ENCODE measurements at places on chromosomes 1 and 21.
A peak's percentile ranks its signal among the peaks of the same experiment; 100 is the strongest.

GRCh38 chr1:2442661-2443060 is 30.3 kb upstream of the PEX10 start:
- no peak for DNase-seq

GRCh38 chr1:218496561-218496960 is 151.4 kb downstream of the TGFB2 start:
- DNase-seq: no peak

- no peak for DNase-seq
Measured at GRCh38 chr1:107594536-107594935, 370.4 kb downstream of the VAV3 start.

DNA sequence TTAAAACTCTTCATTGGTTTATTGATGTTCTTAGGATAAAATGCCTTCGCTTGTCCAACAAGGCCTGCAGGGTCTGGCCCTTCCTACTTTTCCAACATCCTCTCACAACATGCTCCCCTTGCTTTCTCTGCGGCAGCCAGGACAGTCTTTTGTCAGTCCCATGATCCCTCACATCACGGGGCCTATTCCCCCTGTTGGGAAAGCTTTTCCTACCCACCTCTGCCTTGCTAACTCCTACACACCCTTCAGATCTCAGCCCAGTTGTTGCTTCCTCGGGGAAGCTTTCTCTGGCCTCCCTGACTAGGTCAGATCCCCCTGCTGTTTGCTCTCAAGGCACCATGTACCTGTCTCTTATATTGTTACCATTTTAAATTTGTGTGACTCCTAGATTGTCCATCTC is 19.0 kb downstream of the DLGAP3 start:
- no peak for DNase-seq

GRCh38 chr1:22506130-22506692 is 54.6 kb downstream of the ZBTB40 start:
- no peak for DNase-seq

- peak; percentile 72 for DNase-seq
Measured at GRCh38 chr1:182629499-182630096, 25.4 kb upstream of the RGS16 start.

DNA sequence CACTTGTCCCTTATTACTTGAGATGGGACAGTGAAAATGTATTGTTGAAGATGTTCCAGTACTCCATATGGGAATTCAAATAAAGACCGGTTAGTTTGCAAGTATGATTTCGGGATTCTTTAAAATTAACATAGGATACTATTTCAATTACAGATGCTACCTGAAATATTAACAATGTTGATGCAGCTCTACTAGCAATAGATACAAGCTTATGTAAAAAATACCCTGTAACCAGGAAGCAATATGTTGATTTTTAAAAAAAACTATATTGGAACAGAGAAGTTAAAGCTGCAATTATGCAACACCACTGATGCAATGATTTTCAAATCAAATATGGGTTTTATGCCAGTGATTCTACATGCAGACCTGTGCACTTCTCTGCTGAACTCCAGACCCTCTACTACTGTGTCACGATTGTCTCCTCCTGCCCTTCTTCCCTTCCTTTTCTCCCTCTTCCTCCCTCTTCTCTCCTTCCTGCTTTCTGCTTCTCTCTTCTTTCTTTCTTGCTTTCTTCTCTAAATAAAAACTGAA is 179.2 kb downstream of the ATP6V1G3 start:
- DNase-seq: no peak

DNA sequence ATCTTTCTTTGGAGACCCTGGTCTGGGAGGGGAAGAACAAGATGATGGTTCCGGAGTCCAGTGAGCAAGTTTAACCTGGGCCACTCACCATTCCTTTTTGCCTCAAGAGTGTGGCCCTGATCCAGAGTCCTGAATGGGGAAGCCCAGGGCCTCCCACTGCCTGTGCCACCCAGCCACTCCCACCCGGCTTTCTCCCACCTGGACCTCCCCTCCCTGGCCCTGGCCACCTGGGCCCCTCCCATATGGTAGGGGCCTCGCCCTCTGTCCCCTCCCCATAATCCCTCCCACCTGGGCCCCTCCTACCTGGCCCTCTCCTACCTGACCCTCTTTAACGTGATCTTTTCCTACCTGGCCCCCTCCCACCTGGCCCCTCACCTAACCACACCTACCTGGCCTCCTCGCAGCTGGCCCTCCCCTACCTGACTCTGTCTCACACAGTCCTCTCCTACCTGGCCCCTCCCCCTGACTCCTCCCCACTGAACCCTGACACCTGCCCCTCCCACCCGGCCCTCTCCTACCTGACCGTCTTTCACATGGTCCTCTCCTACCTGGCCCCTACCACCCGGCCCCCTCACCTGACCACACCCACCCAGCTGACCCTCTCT is 220.7 kb upstream of the VAMP3 start:
- DNase-seq: no peak

- no peak for DNase-seq
Measured at GRCh38 chr1:119372503-119373086, 4.0 kb downstream of the HAO2 start.

DNA sequence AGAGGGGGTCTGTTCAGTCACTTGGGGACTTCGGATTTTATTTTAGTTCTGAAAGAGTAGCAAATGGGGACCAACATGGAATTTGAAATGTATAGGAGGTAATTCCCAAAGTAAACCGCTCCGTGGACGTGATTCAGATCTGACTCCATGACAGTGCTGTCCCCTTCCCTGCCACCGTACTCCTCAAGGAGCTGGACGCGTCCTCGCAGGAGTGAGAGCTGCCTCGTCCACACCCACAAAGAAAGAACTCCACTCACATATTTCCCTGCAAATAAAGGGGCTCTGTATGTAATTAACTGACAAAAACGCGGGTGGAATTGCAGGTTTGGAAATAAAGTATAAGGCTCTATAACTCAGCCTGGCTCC is 183.6 kb downstream of the ETS2 start:
- DNase-seq: no peak

DNA sequence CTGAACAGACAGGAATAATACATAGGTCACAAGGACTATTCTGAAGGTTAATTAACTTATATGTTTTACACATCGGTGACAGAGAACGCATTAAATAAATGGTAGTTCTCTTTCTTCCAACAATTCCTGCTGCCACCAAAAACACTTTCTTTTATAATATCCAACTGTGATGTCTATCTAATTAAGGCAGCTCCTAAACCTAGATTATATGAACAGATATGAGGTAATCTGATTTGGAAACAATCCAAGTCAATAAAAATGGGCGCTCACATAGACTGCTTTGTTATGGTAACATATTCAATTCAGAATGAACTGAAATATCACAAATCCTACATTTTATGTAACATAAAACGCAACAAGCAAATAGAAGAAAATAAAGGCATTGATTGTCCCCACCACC is 16.0 kb downstream of the CYYR1 start:
- DNase-seq: no peak

GRCh38 chr1:180211860-180212229 is 18.2 kb upstream of the LHX4 start:
- DNase-seq: no peak

- no peak for DNase-seq
Measured at GRCh38 chr1:226640321-226641136, 92.0 kb downstream of the STUM start.

- DNase-seq: no peak
Measured at GRCh38 chr1:41812453-41812852, 106.3 kb downstream of the HIVEP3 start.

GRCh38 chr21:44792702-44793591 is 8.7 kb downstream of the UBE2G2 start:
- peak; percentile 60 for DNase-seq

Measured in CD4-positive, alpha-beta T cell treated with Interleukin-17A for 4 hours (primary cell).